ENCODE measurements at places on chromosomes 7 and 10.
A peak's percentile ranks its signal among the peaks of the same experiment; 100 is the strongest.

- no peak for DNase-seq
Measured at GRCh38 chr10:47318706-47319105, 3.5 kb upstream of the GDF2 start.

DNA sequence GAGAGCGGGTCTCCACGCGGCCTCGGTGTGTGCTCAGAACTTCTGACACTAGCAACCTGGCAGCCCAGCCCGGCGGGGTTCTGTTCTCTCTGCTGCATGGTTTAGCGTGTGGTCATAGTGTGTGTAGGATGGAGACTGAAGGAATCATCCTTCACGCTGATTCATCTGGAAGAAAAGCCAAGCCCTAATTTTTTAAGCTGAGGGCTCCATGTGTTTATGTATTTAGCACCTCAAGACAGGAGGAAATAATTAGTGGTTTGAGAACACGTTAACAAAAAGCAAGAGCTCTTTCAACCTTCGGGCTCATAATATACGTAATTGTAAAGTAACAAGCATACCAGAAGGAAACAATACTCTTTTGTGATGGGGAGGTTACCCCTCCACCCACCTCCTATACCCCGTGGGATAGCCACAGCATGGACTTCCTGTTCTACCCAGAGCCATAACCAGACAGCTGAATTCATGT, 504.6 kb upstream of the MKI67 start:
- DNase-seq = no peak

DNA sequence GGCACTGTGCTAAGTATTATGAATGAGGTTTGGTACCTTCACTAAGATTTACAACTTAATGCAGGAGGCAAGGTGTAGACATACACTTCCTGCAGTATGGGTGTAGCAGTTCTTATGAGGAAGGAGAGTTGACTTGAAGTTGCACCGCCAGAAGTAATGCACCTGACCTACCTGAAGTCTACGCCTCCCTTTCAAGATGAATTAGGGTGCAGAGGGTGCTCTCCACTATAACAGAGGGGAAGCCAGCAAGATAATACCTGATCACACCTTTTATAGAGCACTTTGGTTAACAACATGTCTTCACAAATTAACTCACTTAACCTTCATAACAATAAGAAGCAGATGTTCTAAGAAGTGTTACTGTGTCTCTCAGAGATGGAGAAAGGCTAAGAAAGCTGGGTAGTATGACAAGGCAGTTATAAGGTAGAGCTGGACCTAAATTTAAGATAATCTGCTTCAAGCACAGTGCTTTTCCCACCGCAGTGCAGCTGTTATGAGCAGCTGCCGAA, 552 bp upstream of the RAB18 start:
- no peak for DNase-seq

DNA sequence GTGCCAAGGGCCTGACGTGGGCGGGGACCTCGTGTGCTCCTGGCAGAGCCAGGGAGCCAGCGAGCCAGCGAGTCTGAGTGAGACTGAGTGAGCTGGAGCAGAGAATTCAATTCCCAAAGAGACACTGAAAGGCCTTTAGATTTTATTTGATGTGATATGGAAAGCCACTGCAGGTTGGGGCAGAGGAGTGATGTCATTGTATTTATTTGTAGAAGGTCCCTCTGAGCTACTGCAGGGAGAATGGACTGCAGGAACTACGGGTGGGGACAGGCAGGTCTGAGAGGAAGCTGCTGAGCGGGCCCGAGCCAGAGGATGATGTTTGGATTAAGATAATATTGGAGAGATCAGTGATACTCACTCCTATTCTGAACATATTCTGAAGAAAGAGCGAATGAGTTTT, 445.8 kb upstream of the ANKRD30A start:
- no peak for DNase-seq

GRCh38 chr7:128783143-128783861, 7.7 kb upstream of the OPN1SW start:
- DNase-seq = peak; percentile 41

DNA sequence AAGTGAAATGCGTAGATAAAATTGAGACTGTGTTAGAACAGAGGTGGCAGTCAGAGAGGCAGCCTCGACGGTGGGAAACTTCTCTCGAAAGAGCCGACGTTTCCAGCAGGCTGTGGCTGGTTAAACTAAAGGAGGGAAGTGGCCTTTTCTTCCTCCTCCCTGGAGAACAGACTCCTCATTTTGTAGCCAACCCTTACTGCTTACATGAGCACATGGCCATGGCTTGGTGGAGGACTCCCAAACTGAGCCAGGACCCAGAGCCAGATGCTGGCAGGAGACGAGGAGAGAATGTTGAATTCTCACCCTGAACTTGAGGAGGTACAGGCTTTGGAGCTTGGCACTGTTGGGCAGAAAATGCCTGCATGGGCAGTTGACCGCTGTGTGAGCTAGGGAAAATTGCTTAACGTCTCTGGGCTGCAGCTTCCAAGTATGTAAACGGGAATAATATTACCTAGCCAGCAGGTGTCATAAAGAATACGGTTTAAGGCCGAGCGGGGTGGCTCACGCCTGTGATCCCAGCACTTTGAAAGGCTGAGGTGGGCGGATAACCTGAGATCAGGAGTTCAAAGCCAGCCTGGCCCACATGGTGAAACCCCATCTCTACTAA, 24.5 kb downstream of the MMD2 start:
- DNase-seq = no peak

DNA sequence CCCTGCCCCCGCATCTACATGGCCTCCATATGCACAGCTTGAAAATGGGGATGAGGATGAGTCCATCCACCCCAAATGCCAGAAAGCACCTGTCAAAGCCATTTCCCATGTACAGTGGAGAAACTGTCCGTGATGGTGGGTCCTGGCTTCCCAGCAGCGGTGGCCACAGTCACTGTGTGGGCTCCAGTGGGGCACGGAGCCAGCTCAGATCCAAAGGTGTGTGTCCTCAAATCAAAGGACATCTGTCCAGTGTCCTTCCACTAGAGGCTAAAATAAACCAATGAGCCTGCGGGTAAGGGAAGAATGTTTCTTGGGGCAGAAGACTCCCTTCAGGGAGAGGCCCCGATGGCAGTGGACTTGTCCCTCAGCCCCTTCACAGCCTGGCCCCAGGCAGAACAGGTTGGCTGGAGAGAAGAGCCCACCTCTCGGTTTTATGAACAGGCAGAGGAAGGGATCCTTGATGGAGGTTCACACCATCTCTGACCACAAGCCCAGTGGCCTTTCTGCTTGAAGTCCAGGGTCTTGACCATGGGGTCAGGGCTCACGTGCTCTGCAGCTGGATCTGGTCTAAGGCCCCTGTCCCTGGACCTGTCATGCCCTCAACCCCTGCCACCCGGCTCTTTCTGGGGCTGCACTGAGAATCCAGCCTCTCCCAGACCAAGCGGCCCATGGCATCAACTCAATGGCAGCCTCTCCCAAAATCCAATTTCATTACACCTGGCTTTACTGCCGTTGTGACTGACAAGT, 106.9 kb downstream of the TCERG1L start:
- no peak for DNase-seq

GRCh38 chr7:6443372-6443941, 4.3 kb downstream of the DAGLB start:
- DNase-seq = no peak

DNA sequence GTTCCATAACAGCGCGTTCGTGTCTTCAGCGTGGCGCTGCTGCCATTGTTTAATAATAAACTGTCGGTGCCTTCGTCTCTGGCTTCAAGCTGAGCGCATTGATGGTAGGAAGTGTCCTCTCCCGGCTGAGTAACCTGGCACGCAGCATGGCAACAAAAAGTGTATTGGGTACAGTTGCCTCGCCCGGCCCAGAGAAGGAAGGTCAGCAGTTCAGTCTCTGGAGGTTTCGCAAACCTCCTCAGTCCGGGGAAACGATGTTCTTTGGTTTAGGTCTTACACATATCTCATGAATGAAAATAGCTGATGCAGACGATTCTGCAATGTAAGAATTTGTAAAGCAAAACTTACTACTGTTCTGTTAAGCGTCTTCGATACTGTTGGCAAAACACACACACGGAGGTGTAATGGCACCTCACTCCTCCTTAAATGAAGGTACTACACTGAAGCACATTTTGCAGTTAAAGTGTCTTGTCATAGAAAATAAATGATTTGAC, 739 bp upstream of the CCDC186 start:
- DNase-seq = no peak

GRCh38 chr10:126673565-126673964, 3.1 kb upstream of the C10orf90 start:
- no peak for DNase-seq

DNA sequence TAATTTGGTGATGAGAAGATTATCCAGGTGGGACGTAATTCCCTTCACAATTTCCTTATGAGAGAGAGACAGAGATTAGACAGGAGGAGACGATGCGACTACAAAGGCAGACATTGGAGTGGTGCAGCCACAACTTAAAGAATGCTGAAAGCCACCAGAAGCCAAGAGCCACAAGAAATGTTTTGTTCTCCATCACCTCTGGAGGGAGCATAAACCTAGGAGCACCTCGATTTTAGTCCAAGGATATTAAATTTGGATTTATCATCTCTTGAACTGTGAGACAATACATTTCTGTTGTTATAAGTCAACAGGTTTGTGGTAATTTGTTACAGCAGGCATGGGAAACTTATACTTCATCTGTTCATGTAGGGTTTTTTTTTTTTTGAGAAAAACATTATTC, 418.9 kb downstream of the DGKB start:
- no peak for DNase-seq

- no peak for DNase-seq
Measured at GRCh38 chr10:106618646-106619045, 545.9 kb downstream of the SORCS1 start.

DNA sequence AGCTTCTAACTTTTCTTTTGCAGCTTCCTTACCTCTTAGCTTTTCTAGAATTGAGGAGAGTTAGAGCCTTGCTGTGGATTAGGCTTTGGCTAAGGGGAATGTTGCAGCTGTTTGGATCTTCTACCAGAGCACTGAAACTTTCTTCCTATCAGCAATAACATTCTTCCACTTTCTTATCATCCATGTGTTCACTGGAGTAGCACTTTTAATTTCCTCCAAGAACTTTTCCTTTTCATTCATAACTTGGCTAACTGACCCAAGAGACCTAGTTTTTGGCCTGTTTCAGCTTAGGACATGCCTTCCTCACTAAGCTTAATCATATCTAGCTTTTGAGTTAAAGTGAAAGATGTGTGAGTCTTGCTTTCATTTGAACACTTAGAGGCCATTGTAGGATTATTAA, 19.6 kb downstream of the MINPP1 start:
- no peak for DNase-seq

- DNase-seq = no peak
Measured at GRCh38 chr7:6294839-6295238, 22.4 kb upstream of the CYTH3 start.

DNA sequence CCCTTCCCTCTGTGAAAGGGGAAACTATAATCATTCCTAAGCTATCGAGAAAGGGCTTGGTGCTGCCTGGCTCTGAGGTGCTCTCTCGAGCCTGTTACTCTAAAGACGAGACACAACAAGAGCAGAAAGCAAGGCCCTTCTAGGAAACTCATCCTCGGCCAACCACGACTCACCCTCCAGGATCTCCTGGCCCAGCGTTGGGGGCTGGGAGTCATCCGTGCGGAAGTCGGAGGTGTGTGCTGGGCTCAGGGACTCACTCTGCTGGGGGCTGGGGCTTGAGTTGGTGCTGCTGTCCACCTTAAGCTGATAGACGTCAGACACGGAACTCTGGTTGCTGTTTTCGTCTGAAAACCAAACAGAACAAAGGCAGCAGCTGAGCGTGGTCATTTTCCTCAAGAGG, 17.6 kb upstream of the BAZ1B start:
- no peak for DNase-seq

- DNase-seq = peak; percentile 70
Measured at GRCh38 chr10:29304264-29304994, 15.6 kb downstream of the LYZL1 start.

- peak; percentile 10 for DNase-seq
Measured at GRCh38 chr7:140062118-140062527, 628 bp downstream of the PARP12 start.

- DNase-seq = no peak
Measured at GRCh38 chr7:4307316-4308204, 374.5 kb upstream of the FOXK1 start.

- DNase-seq = peak; percentile 54
Measured at GRCh38 chr7:92698237-92698841, 108.1 kb upstream of the FAM133B start.

- DNase-seq = no peak
Measured at GRCh38 chr7:5334671-5335070, 51.9 kb downstream of the SLC29A4 start.

DNA sequence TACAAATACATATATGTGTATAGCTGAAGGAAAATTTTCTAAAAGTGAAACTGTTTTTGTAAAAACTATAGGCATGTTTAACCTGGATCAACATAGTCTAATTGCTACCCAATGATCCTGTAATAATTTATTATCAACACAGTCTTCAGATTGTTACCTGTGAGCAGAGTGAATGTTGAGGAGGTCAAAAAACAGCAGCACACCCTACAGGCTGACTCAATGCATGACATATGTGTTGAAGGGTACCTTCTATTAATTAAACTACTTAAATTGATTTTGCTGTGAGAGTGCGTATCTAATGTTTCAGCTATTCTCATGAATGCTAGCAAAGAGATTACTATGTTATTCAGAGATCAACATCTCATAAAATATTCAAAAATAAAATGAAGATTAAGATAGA, 411.4 kb downstream of the TNS3 start:
- DNase-seq = no peak

DNA sequence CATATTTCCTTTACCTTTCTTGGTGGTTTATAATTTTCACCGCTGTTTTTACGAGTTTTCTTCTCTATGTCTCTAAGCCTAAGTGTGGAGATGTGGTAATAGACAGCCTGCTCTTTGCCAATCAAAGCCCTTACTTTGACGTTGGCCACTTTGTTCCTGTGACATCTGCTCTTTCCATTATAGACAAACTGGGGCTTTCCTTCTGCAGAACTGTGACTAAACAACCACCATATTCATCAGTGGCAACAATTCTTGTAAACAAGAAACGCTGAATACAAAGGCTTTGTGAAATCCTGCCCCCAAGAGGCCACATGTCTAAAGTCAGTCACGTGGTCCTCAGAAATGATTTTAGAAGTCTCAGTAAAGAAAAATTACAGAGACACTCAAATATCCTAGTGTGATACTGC, 59.6 kb upstream of the CAPZA2 start:
- no peak for DNase-seq

GRCh38 chr10:112732277-112732921, 217.6 kb upstream of the TCF7L2 start:
- no peak for DNase-seq

GRCh38 chr10:23965880-23966279, 243.1 kb upstream of the KIAA1217 start:
- no peak for DNase-seq

- no peak for DNase-seq
Measured at GRCh38 chr7:130901209-130901783, 167.3 kb upstream of the KLF14 start.

GRCh38 chr7:45390180-45390579, 184.0 kb upstream of the ADCY1 start:
- no peak for DNase-seq

DNA sequence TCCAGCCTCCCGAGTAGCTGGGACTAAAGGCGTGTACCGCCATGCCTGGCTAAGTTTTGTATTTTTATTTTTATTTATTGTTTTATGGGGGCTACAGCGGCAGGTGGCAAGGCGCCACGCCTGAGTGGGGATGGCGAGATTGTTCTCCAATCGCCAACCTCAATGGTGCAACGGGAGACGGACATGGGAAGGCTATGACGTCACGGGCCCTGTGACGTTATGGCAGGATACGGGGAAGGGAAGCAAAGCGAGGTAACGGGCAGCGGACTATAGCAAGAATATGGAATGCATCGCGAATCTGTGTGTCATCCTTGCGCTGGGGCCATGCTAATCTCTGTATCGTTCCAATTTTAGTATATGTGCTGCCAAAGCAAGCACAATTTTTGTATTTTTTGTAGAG, 24.8 kb upstream of the FIS1 start:
- no peak for DNase-seq
